ENCODE measurements at places on chromosomes 11 and 22. TPM values are rescaled to one million over a fixed set of nuclear protein-coding genes. Genes with fewer than 3 reads are reported as not detected.

GRCh38 chr11:63870351-63871140, 31.6 kb downstream of the MARK2 start:
- DNase-seq: no peak

DNA sequence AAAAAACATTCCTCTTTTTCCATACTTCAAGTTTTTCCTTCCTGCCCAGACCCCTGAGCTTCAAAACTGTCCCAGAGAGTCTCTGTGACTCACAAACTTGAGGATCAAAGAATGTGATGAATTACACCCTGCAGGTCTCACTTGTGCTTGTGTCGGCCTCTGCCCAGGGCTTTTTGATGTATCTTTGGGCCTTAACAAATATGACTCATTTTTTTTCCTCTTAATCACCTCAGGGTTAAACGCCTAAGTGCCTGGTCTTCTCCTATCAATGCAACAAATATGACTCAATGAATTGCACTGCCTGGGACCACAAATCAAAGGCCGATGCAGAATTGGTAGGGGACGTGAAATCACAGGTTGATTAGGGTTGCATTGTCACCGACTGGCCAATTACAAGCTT, 267.7 kb downstream of the LARGE1 start:
- DNase-seq: no peak

- DNase-seq: no peak
Observed at GRCh38 chr11:67780056-67780455, 105.6 kb upstream of the ALDH3B2 start.

FBLN1 gene
- 58.5 TPM for total RNA-seq

DNA sequence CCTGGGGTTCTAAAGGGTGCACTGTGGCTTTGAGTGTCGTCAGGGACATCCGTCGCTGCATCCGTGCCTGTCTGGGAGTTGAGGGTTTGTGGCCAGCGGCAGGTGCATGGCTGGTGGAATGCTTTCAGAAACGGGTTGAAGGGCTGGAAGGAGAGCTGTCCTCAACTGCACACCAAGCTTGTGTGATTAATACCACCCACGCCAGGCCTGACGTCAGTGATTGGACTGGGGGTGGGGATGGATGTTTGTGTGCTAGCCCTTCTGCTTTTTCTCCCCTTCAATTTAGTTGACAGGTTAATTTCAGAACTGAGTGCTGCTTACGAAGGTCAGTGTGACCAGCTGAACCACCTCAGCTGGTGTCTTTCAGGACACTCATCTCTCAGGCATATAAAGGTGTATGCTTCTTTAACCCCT, 3.2 kb upstream of the GAB2 start:
- no peak for DNase-seq

CASP5 gene
- total RNA-seq: not detected

DNA sequence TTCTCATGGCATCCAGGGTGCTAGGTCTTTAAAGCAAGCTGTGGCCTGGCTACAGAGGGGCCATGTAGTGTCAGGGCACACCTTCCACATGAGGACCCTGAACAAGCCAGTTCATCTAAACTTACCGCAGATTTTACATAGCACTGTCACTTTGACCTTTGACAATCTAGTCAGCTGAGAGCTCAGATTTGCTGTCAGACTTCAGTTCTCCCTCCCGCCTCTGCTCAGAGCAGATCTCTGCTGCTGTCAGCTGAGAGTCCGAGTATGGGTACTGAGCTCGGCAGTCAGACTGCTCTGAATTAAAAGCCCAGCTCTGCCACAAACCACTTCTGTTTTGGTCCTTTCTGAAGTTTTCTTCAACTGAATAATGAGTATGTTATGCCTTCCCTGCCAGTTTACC, 507.1 kb downstream of the SOX6 start:
- no peak for DNase-seq

MYO18B gene
- not detected for total RNA-seq

GRCh38 chr11:73760135-73760678, 667 bp downstream of the RAB6A start:
- DNase-seq: no peak

DNA sequence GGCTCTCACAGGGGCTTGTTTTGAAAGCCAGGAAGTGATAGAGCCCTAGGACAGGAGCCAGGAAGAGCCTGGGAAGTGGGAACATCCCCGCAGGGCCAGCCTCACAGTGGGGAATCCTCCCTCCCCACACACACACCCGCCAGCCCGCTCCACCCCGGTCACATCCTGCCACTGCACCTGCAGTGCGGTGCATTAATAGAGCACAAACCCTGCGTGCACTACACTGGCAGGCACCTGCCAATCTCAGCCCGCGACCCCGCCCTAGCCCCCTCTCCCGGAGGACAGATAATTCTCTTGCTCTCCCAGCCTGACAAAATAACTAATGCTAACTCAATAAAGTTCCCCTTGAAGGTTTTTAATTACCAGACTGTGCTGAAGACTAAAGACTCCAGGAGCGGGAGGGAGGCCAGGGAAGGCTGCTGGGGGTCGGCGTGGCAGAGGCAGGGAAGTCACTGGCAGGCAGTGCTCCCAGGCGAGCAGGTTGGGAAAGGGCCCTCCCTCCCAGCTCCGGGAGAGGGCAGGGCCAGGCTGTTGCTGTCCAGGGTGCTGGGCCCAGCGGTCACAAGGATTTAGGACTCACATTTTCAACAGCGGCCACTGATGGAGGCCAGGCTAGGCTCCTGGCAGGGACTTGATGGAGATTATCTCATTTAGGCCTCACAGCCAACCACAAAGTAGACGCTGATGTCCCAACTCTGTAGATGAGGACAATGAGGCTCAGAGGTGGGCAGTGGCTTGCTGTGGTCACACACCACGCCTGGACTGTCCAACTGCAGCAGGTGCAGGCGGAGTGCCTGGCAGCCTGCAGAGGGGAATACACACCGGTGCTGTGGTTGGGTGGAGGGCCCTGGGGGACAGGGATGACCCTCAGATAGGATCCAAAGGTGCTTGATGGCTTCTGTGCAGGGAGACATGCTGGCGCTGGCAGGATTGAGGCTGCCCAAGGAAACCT, 23.9 kb upstream of the TCF20 start:
- no peak for DNase-seq

DNA sequence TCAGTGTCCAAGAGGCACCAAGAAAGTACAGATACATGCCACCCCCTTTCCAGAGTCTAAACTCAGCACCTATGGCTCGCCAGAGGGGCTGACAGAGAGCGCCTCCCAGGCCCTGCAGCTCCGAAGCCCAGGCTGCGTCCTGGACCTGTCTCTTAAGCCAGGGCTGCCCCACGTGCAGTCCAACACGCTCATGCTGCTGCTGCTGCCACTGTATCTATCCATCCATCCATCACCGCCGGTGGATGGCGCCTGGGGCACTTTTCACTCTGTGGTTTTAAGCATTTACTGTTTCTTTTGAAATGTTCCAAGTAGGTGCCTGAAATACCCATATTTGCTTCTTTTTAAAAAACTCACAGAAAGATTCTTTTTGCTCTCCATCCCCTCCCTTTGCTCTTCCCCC, 41.8 kb downstream of the MACROD1 start:
- no peak for DNase-seq

KRTAP5-2 gene
- total RNA-seq: not detected

ADM gene
- 74.2 TPM for total RNA-seq

DNA sequence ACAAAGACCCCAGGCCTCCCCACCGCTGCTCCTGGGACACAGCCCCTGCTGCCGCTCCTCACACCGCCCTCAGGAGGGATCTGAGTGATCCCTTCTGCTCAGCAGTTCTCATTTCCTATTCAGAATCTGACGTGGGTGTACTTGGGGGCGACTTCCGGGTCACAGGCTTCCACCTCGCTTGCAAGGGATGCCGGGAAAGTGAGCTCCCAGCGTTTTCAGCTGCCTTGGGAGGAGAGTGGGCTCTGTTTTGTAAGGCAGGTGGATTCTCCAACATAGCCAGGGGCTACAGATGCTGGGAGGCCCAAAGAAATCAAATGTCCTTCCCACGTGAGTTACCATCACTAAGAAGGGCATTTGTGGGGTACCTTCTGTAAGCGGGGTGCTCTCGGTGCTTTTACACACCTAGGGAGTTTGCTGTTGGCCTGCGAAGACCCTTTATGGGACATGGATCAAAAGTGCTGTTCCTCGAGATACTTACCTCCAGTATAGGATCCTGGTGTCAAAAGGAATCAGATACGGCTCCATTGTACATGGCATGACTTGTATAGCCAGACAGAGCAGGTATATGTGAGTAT, 9.7 kb upstream of the LRRC10B start:
- no peak for DNase-seq

- DNase-seq: no peak
Observed at GRCh38 chr11:119422809-119423508, at the start of gene THY1. Gene THY1 (minus strand): TSS chr11:119423172. CDS start chr11:119420905, 2,267 bp downstream.

GRCh38 chr11:69950120-69950519, 128.0 kb upstream of the ANO1 start:
- DNase-seq: no peak

UBE2L3 gene
- total RNA-seq: 102 TPM

ENTHD1 gene
- not detected for total RNA-seq

- DNase-seq: no peak
Observed at GRCh38 chr11:2621894-2622293, 77.9 kb downstream of the KCNQ1OT1 start.

- no peak for DNase-seq
Observed at GRCh38 chr22:27885977-27886842, 32.8 kb downstream of the PITPNB start.

ASCL2 gene
- 0.12 TPM for total RNA-seq

DNA sequence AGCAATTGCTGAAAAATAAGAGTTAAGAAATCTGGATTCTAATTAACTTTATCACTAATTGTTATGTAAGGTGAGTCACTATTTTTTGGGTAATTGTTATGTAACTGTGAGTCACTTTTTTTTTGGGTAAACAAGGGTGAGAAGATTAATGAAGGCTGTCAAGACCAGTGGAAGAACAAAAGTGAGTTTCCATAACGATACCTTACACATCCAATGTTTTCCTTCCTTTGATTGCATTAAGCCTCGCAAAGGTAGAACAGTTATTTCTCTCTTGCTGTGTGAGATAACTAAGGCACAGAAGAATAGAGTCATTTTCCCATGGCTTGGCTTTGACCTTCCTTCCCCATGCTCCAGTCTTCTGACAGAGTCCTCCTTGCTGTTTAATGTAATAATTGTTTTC, 374.7 kb downstream of the DDX10 start:
- no peak for DNase-seq

GRCh38 chr11:43138621-43139140, 173.1 kb upstream of the API5 start:
- no peak for DNase-seq

DNA sequence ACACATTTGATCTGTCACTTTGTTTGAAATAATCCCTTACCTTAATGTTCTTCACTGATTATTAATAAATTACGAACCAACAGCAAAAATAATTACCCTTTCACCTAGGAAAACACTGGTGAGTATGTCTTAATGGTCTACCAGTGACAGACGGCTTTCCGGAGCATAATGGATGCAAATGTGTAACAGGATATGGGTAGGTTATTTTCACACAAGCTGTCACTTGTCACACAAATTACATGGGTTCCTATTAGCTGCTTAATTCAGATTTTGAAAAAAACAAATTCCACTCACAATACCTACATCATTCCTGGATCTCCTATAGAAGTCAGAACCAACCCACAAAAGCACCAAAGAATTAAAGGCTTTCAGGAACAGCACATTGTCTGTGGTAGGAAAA, 127.9 kb downstream of the WT1 start:
- no peak for DNase-seq

Data from epithelial cell of proximal tubule (primary cell).